ENCODE measurements at places on chromosomes 6 and 20.
A peak's percentile ranks its signal among the peaks of the same experiment; 100 is the strongest.

DNA sequence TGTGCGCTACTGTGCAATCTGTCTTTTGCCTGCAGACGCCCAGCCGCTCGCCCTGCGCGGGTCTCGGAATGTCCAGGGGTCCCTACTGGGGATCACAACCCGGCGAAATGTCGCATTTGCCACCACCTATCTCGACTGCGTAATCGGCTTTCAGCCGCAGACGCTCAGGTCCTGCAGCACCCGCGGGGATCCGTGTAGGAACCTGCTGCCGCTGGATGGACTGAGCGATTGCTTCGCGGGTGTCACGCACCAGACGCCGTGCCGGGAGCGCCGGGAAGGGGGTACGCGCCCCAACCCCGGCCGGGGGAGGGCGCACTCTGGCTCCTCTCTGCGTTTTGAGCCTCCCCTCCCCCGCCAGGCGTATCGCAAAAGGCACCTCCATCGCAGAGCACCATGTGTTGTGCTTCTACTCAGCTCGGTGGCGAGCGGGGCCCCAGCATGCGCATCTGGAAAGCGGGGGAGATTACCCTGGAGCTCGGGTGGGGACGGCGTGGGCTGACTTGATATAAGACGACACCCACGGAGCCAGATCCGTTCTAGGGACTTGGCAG lies 747 bp upstream of the PTPRA start:
- DNase-seq, result peak; percentile 43

- no peak for DNase-seq
Measured at GRCh38 chr6:72365773-72366172, 256.1 kb upstream of the KCNQ5 start.

- no peak for DNase-seq
Measured at GRCh38 chr20:22504829-22505377, 79.5 kb downstream of the FOXA2 start.

DNA sequence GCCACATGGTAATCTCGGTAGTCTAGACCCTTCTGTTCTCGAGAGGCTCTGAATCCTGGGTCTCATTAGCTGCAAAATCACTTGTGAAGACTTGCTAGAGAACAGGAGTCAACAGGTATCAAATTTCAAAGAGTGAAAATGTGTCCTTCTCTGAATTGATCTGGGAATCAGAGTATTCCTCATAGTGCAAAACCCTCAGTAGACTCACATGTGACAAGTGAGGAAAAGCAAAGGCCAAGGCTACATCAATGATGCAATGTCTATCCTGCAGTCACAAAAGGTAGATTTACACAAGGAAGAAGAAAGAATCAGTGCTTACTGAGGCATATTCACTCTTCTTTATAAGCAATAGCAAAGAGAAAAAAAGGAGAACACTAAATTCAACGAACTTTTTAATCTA lies 1220.0 kb upstream of the GJE1 start:
- DNase-seq, result no peak

GRCh38 chr6:21935561-21936028 lies 342.0 kb downstream of the SOX4 start:
- peak; percentile 69 for DNase-seq

DNA sequence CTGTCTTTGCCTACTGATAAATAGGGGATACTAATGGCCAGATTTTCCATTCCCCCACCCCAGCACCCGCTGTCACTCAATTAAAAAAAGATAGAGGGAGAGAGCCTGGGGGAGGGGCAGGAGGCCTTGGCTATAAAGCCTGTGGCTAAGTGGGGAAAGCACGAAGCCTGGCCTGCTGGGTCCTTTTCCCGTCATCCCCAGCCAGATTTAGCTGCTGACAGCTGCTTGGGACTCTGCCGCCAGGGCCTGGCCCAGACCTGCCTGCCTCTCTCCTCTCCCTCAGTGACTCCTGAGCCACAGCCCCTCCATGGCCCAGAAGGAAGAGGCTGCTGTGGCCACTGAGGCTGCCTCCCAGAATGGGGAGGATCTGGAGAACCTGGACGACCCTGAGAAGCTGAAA lies at the start of gene APOBEC2:
APOBEC2 (plus strand) TSS at position 162 of the 400 bp plus-strand sequence; CDS start at position 308, 146 bp downstream.
- no peak for DNase-seq

DNA sequence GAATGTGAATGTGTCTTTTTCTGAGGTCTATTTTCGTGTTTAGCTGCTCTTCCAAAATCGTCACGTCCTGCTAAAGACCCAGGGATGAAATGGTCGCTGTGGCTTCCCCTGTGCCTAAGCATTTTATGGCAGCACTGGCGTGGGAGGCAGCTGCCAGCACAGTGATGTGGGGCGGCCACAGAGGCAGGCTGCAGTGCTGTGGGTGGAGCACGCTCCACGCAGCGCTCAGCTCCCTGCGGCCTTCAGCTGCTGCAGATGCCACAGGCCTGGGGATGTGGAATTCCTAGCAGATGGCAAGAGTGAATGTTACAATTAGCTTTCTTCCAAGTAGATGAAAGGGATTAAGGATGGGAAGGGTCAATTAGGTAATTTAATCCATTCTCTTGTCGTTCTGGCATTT lies 242.6 kb downstream of the SMOC2 start:
- no peak for DNase-seq

- no peak for DNase-seq
Measured at GRCh38 chr6:162854228-162854627, 126.5 kb downstream of the PACRG start.

Measured in IMR-90 (cell line).